ENCODE measurements at places on chromosomes 11 and 22.
A peak's percentile ranks its signal among the peaks of the same experiment; 100 is the strongest.

DNA sequence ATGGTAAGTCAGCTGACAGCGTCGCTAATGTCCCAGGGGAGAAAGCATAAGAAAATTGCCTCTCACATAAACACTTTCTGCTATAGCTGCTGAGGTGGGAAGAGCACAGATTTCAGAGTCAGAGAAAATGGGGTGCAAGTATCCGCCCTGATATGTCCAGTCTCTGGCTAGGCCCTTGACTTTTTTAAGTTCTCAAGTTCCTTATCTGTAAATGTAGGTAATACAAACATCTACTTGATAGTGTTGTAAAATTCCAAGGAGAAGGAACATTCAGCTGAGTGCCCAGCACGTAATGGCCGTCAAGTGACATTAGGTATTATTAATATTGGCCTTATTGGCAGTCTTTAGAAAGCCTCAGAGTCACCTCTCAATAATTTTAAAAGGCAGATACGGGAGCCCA is 143.6 kb downstream of the NTM start:
- no peak for DNase-seq

DNA sequence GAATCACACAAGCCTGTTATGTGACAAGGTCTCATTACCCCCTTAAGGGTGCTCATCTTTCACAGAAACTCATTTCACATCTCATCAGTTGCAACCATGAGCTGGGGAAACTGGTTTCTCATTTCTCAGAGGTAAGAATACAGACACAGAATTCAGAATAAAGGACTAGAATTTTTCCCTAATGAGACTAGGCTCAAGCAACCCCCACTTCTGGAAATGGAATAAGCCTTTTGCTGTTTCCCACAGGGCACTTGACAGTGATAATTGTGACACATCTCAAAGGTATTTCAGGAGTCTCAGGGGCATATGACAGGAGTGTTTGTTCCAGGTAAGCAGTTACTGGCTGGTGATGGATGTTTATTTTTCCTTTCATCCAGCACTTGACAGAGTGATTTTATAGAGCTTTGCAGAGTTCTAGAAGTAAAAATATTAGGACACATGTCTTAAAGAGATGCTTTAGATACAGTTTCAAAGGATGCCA is 112.9 kb upstream of the DDI1 start:
- DNase-seq, result no peak

GRCh38 chr22:47100019-47100418 is 337.6 kb downstream of the TBC1D22A start:
- no peak for DNase-seq

DNA sequence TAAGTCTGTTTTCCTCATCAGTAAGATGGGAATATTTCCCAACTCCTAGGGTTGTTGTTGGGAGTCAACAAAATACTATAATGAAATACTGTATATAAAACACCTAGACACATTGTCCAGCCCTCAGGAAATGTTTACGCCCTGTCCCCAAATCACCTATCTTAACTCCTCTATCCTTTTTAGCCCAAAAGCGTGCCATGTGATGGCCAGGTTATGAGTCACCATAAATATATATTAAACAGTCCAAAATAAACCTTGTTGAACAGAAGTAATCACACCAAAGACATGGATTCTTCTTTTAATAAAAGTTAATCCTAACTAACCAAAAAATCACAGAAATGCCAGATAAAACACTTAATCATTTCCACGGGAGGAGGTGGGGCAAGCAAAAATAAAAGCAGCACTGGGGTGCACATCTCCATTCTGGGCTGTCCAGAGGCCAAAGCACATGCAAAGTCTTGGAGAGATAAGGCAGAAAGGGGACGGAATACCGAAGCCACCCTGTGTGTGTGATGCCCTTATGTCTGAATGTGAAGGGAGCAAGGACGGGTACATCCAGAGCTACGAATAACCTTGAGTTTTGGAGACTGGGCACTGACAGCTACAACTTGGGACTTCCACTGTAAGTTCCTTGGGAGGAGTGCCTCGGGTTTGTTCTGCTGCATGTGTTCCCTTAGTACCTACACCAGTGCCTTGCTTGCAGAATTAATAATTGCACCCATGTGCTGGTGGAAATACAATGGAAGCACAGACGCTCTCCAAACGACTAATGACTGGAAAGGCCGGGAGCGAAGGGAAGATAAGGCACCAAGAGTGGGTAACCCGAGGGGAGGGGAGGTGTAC is 1.1 kb downstream of the OSBP start:
- peak; percentile 18 for DNase-seq

- DNase-seq, result no peak
Observed at GRCh38 chr11:47396049-47396320, 12.4 kb upstream of the SLC39A13 start.

GRCh38 chr11:1826552-1827094 is 8.2 kb upstream of the SYT8 start:
- peak; percentile 38 for DNase-seq

- no peak for DNase-seq
Observed at GRCh38 chr11:133978794-133979193, 22.0 kb upstream of the IGSF9B start.
